ENCODE measurements at places on chromosomes 1 and 21. TPM values are rescaled to one million over a fixed set of nuclear protein-coding genes. Genes with fewer than 3 reads are reported as not detected.
A peak's percentile ranks its signal among the peaks of the same experiment; 100 is the strongest.

GRCh38 chr1:210764536-210764935 lies 369.4 kb downstream of the KCNH1 start:
- DNase-seq, result no peak

DNA sequence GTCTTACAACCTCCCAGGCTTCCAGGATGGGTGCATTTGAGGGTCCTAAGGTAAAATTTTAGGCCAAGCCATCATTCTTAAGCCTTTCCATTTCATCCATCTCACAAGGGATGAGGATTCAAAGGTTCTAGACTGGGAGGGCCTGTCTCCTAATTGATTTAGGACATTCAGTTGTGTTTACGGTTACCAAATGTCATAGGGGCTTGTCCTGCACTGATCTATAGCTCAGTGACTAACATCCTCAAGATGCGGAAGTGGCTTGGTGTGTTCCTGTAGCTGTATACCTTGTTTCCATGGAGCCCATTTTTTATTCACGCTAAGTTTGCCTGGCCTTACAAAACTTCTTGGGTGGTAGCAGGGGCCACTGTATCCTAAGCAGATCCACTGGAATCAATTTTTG lies 52.8 kb downstream of the DUSP10 start:
- DNase-seq, result peak; percentile 27

The OR2L3 gene
- total RNA-seq, result not detected

GRCh38 chr1:68173283-68173935 lies 58.9 kb downstream of the WLS start:
- DNase-seq, result no peak

DNA sequence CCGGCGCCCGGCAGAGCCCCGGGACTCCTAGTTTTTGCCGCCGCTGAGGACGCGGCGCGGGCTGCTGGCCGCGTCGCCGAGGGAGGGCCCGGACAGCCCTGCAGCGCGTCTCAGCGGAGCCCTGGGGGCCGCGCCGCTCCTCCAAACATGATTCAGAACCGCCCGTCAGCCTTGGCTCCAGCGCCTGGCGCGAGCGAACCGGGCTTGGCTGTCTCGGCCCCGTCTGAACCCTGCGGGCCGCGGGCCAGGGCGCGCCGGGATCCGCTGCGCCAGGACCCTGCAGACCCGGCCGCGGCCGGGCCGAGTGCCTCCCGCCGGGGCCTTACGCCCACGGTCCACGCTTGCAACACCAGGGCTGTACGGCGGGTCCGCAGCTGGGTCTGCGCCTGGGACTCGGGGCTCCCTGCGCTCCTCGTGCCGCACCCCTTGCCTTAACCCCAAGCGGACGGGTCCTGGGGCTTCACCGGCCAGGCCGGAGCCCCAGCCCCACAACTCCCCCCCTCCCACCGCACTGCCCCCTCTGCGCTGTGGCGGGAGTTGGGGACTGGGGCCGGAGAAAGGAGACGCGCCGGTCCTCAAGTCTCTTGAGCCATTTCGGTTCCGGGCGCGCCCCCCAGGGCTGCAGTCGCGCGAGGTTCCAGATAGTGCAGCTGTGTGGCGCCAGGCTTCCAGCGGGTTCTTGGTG lies 48.4 kb upstream of the CD34 start:
- peak; percentile 24 for DNase-seq

DNA sequence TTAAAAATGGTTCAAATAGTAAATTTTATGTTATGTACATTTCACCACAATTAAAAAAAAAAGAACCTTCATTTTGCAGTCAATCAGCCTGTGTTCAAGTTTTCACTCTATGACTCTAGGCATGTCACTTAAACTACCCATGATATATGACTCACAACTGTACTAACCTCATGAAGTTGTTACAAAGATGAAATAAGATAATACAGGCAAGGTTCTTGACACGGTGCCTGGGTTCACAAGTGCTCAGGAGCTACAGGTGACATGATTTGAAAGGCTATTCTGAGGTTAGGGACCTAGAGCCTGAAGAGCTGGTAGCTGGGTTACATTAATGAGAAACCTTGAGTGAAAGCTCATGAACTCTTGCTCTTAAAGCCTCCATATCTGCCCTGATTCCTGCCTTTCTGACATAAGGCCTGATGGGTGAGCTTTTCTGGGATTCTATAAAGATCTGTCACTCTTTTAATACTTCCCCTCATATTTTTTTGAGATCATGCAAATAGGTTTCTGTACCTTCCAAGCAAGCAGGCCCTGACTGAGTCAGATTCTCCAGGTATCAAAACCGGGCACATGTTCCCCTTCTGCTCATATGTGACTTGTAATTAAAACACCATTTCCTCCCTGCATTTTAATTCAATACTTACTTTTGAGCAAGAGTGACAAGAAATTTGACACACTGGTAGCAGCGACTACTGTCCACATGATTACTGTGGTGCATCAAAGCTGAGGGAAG lies 34.0 kb downstream of the PCSK9 start:
- DNase-seq, result no peak

DNA sequence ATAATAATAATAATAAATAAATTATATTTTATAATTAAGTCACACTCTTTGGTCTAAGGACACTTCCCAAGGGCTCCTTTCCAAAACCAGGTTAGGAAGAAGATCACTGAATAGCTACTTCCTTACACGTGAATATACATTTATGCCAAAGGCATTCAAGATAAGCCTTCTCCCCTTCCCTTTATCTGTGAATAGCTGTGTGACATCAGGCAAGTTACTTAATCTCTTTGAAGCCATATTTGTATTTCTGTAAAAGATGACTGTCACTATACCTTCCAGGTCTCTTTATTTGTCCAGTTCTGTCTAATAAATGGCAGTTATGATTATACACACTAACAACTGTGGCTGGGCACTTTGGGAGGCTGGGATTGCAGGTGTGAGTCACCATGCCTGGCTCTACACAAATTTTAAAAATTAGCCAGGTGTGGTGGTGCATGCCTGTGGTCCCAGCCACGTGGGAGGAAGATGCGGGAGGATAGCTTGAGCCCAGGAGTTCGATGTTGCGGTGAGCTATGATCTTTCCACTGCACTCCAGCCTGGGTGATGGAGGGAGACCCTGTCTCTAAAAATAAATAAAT lies 5.5 kb upstream of the RNF11 start:
- no peak for DNase-seq

DNA sequence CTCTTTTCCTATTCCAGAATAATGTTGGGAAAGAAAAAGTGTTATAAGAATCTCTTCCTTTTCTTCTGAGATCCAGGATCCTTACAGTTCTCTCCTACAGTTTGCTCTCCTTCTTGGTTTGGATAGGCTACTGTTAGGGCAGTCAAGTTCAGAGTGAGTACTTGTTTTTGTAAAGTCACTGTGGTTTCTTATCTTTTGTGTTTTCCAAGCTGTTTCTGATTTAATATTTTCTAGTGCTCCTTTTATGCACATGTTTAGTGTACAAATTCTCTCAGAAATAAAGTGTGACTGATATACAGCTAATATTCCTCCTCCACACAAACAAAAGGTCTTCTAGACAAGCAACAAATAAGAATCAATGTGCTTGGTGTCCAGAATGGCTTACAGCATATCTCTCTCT lies 107.7 kb downstream of the BACH1 start:
- no peak for DNase-seq

- DNase-seq, result peak; percentile 99
Observed at GRCh38 chr1:26848941-26849774, 13.8 kb upstream of the SFN start.

- no peak for DNase-seq
Observed at GRCh38 chr1:189315035-189315901, 1162.4 kb downstream of the BRINP3 start.

DNA sequence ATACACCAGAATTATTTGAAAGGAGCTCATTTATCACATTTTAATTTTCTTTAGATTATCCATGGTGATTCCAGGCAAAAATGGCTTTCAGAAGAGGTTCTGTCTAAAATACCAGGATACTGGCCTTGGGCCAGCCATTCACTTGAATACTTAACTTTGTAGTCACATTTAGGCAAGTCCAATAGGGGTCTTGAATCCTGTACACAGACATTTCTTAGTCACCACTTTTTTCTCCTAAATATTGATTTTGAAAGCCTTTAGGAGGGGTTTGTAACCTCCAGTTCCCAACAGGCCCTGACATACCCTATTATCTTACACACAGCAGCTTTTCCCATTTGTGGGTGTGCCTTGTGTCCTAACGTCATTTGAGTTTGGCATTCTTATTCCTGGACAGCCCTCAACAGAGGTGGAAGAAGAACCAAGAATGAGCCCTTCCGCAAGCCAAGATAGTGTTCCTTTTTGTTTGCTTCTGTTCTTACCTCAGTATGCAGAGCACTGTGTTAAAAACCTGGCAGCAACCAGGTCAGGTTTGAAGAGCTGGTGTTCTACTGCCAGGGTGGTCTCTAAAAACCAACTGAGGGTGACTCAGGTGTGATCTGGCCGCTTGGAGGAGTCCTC lies 19.5 kb downstream of the MAP3K7CL start:
- peak; percentile 62 for DNase-seq

- DNase-seq, result no peak
Observed at GRCh38 chr1:61135291-61135690, 52.9 kb downstream of the NFIA start.

The LIPI gene
- total RNA-seq, result not detected

DNA sequence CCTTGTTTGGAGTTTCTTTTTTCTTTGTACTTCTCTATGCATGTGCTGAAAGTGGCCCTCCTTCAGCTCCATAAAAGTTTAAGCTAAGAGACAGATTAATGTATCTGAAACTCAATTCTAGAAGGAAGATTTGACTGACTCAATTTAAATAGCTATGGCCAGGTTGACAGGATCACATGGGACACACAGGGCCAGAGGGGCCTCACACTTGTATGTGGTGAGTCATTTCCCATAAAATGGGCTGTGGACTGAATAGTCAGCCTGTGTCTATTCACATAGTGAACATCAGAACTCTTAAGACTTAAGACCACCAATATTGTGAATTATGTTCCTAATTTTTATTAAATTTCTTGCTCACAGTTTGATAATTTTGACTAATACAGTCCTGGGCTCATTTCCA lies 45.7 kb upstream of the DEPDC1 start:
- DNase-seq, result peak; percentile 18

- no peak for DNase-seq
Observed at GRCh38 chr1:30750731-30751291, 6.8 kb downstream of the LAPTM5 start.

The DNAJC6 gene
- 1.9 TPM for total RNA-seq

GRCh38 chr1:37793773-37794371 lies at the start of gene MANEAL:
Gene MANEAL, plus strand, starts transcription at chr1:37793847. Its CDS starts 336 bp downstream, at chr1:37794183.
- peak; percentile 20 for DNase-seq

DNA sequence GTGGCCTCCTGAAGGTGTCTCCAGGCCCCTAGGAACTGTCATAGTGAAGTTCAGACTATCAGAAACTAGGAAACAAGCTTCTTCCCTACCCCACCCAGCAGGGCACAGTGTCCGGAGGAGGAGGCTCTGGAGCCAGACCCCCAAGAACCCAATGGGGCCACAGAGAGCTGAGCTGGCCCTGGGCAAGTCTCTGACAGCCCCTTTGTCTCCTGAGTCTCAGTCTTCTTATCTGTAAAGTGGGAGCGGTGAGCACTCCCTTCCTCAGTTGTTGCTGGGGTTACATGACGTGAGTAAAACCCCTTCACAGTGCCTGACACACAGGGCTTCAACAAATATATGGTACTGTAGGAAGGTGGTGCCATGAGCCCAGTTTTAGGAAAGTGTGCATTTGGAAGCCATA lies 675.8 kb downstream of the MATN1 start:
- no peak for DNase-seq

DNA sequence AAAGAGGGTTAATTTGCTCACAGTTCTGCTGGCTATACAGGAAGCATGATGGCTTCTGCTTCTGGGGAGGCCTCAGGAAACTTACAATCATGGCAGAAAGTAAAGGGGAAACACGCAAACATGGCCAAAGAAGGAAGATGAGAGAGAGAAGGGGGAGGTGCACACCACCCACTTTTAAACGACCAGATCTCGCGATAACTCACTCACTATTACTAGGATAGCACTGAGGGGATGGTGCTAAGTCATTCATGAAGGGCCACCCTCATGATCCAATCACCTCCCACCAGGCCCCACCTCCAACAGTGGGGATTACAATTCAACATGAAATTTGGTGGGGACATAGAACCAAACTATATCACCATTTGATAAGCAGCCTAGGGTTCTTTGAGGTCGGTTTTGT lies 2.4 kb upstream of the C1orf115 start:
- DNase-seq, result no peak

The ABCB10 gene
- 13.6 TPM for total RNA-seq

DNA sequence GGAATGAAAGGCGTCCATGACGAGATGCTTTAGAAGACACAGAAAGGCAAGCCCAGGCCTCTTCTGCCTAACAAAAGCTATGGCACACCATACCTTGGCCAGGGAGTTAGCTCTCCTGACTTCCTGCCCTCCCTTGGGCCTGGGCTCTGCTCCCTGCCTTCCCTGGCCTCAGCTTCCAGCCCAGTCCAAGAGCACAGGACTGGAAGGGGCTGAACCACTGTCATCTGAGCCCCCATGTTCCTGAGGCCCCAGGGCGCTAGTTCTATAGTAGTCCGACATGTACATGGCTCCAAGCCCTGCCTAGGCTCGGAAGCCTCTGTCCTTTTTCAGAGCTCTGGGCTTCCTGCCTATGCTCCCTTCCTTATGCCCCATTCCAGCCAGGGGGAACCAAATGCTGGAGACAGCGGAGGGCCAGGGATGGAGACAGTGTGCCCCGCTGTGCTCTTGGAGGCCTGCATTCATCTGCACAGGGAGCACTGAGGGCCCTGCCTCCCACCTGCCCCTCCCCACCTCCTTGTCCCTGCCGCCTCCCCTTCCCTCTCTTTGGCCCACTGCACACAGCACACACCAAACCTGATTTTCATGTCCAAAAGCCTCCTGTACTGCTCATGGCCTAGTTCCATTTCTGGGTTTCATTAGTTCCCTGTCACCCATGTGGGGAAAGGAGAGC lies 240.1 kb downstream of the RHOU start:
- DNase-seq, result no peak

GRCh38 chr1:68959461-68960030 lies 462.7 kb upstream of the DEPDC1 start:
- no peak for DNase-seq

The EXTL1 gene
- not detected for total RNA-seq

The OR2T2 gene
- total RNA-seq, result not detected

GRCh38 chr1:164753521-164754077 lies 194.6 kb downstream of the PBX1 start:
- no peak for DNase-seq

GRCh38 chr1:46448109-46448911 lies 41.3 kb upstream of the DMBX1 start:
- no peak for DNase-seq

DNA sequence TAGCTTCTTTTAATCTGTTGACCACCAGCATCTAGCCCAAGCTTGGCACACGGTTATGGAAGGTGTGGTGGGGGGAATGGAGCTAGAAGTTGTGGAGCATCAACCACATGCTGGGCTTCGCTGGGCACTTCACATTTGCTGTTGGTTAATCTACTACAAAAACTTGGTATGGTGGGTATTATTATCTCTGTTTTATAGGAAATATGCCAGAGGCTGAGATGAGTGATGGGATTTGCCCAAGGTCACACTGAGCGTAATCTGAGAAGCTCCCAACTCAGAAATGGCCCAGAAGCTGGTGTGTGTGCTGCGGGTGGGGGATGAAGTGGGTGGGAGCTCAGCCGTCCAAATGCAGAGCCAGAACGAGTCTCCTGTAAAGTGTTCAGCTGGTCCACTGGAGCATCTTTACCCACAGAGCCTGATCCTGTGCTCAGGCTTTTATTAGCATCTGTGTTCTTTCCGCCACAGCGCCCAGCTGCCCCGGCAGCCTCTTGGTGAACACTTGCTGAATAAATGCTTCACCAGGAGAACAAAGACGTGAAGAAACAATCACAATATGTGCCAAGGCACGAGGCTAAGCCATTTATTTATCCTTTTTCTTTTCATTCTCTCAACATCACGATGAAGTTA lies 98.6 kb upstream of the JUN start:
- DNase-seq, result no peak

The CYP4X1 gene
- total RNA-seq, result under 0.01 TPM

The LAMB3 gene
- 1,162 TPM for total RNA-seq

GRCh38 chr1:162681122-162681436 lies 48.8 kb downstream of the DDR2 start:
- DNase-seq, result no peak

The FCAMR gene
- not detected for total RNA-seq
